ENCODE measurements at places on chromosomes 2 and 18. TPM values are rescaled to one million over a fixed set of nuclear protein-coding genes. Genes with fewer than 3 reads are reported as not detected.

DNA sequence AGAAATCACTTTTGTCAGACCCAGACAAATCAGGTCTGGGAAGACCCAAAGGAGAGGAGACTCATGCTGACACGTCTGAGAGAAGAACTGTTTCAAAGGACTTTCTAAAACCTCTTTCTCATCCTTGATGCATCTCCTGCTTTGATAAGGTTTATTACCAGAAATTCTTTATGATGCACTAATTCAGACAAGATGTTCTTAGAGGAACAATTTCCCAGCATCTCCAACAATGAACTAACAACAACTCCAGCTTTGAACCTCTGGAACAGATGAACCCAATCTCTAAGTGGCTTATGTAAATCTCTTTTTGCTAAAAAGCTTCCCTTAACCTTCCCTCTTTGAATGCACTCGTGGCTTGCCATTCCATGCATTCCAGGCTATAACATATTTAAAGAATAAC is 15.9 kb upstream of the SERPINB11 start:
- H3K4me1 ChIP-seq: peaks cover 9% of the 10 kb centered on the region
- no peak overlapping the region for H3K4me3 ChIP-seq
- no peak for DNase-seq
- peaks cover 9% of the 10 kb centered on the region for H3K27me3 ChIP-seq
- no peaks in the 10 kb centered on the region for H3K36me3 ChIP-seq

DNA sequence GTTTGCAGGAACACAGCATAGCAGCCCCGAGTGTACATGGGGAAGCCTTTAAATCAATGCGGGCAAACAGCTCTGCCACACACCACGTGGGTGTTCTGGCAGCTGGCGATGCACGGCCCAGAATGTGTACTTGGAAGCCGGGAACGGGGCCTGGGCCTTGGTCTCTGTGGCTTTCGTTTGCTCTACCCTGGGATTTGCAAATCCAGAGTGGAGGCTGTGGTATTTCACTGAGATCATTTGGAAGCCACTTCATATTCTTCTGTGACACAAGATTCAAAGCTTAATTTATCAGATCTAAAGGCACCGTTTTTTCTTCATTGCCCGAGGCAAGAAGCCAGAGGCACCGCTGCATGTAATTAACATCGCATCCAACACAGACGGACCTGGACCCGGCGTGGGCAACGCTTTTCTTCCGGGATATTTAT is 246.3 kb upstream of the MYT1L start:
- no peak overlapping the region for H3K4me3 ChIP-seq
- H3K27ac ChIP-seq: no peak overlapping the region
- H3K4me1 ChIP-seq: no peaks in the 10 kb centered on the region

GRCh38 chr18:48335829-48336228 is 73.4 kb downstream of the ZBTB7C start:
- H3K27ac ChIP-seq: no peak overlapping the region
- H3K4me3 ChIP-seq: no peak overlapping the region
- peaks cover 29% of the 10 kb centered on the region for H3K27me3 ChIP-seq
- H3K4me1 ChIP-seq: no peaks in the 10 kb centered on the region
- no peak for DNase-seq

- peaks cover 21% of the 10 kb centered on the region for H3K36me3 ChIP-seq
- no peak overlapping the region for H3K4me3 ChIP-seq
- no peaks in the 10 kb centered on the region for H3K27me3 ChIP-seq
- DNase-seq: no peak
These were observed 26.3 kb downstream of the ACSL3 start for GRCh38 chr2:222887124-222887523.

GRCh38 chr2:127596311-127597045 is 49.5 kb upstream of the GPR17 start:
- H3K27ac ChIP-seq: no peak overlapping the region
- H3K27me3 ChIP-seq: no peaks in the 10 kb centered on the region
- H3K36me3 ChIP-seq: no peaks in the 10 kb centered on the region
- peaks cover 21% of the 10 kb centered on the region for H3K4me1 ChIP-seq
- no peak overlapping the region for H3K4me3 ChIP-seq

- H3K27ac ChIP-seq: no peak overlapping the region
- no peak for DNase-seq
- no peaks in the 10 kb centered on the region for H3K4me1 ChIP-seq
- H3K27me3 ChIP-seq: peaks cover 23% of the 10 kb centered on the region
- H3K4me3 ChIP-seq: no peak overlapping the region
These were observed 33.2 kb upstream of the REEP1 start for GRCh38 chr2:86370579-86370978.

Gene STON1
- 38.0 TPM for total RNA-seq

Gene CD8B2
- total RNA-seq: not detected

Gene REG3G
- total RNA-seq: not detected

Gene EFEMP1
- total RNA-seq: 7.4 TPM

DNA sequence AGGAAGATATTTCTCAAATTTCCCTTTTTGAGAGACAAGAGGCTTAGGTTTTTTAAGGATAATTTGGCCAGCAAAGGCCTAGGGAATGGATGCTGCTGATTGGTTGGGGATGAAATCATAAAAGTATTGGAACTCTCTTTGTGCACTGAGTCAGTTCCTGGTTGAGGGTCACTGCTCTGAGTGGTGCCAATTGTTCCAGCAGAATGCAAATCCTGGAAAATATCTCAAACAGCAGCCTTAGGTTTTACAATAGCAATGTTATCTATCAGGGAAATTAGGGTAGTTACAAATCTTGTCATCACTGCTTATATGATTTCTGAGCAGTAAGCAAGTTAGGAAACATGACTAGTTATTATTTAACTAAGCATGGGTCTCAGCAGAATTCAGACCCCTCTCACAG is 96.2 kb downstream of the RAD51AP2 start:
- no peaks in the 10 kb centered on the region for H3K4me1 ChIP-seq
- no peaks in the 10 kb centered on the region for H3K36me3 ChIP-seq
- no peak overlapping the region for H3K4me3 ChIP-seq
- H3K27ac ChIP-seq: no peak overlapping the region
- no peak for DNase-seq

Gene FNDC4
- total RNA-seq: 9.6 TPM

Gene LAPTM4A
- total RNA-seq: 578 TPM

GRCh38 chr18:42157420-42157819 is 202.4 kb downstream of the PIK3C3 start:
- DNase-seq: no peak
- H3K27me3 ChIP-seq: no peaks in the 10 kb centered on the region
- no peak overlapping the region for H3K27ac ChIP-seq
- no peaks in the 10 kb centered on the region for H3K4me1 ChIP-seq

- no peaks in the 10 kb centered on the region for H3K36me3 ChIP-seq
- H3K27me3 ChIP-seq: no peaks in the 10 kb centered on the region
- no peak overlapping the region for H3K4me3 ChIP-seq
- no peak overlapping the region for H3K27ac ChIP-seq
- DNase-seq: no peak
These were observed 336.0 kb upstream of the TNP1 start for GRCh38 chr2:217195658-217196446.

DNA sequence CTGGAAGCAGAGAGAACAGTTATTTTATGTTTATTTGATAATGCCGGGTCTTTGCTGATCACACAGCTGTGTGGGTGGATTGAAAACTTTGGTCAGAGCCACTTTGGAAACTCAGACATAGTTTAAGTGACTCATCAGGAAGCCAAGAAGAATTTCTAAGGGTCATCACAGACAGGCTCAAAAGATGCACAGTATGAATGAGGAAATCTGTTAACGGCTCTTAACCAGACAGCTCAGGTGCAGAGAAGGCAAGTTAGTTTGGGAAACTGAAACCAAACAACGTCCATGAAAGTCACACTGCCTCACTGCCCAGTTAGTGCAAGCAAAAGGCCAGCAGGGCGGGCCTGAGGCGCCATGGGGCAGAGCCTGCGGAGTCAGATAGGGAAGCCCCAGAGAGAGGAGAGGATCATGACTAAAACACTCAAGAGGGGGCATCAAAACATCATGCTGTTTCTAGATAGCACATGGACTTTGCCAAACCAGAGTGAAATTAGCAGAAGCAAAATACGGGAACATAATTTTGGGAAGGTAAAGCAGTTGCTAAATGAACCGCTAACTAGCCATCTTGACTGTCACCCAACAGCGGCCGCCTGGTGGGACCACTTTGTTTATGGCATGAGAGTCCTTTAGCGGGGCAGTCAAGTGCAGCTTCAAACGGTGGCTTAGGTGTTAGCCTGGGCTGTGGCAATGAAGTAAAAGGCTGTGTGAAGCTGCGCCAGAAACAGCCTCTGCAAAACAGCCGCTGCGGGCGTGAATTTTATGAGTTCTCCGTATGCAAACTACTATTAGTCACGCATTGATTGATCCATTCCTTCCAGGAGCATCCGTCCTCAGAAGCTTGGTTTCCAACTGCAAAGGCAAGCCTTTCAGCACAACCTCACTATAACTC is 101.2 kb downstream of the KCTD18 start:
- peaks cover 18% of the 10 kb centered on the region for H3K36me3 ChIP-seq
- H3K27ac ChIP-seq: peak overlapping the region; percentile 80
- H3K27me3 ChIP-seq: no peaks in the 10 kb centered on the region
- H3K4me1 ChIP-seq: peaks cover 57% of the 10 kb centered on the region
- no peak for DNase-seq

GRCh38 chr2:212607080-212607479 is 68.5 kb upstream of the ERBB4 start:
- H3K27ac ChIP-seq: no peak overlapping the region
- H3K27me3 ChIP-seq: peaks cover 17% of the 10 kb centered on the region
- no peak overlapping the region for H3K4me3 ChIP-seq
- DNase-seq: no peak
- no peaks in the 10 kb centered on the region for H3K36me3 ChIP-seq

Gene STK25
- total RNA-seq: 197 TPM

Gene MAL
- total RNA-seq: not detected

Gene MYO7B
- total RNA-seq: not detected

Gene RAPGEF4
- total RNA-seq: 0.91 TPM

DNA sequence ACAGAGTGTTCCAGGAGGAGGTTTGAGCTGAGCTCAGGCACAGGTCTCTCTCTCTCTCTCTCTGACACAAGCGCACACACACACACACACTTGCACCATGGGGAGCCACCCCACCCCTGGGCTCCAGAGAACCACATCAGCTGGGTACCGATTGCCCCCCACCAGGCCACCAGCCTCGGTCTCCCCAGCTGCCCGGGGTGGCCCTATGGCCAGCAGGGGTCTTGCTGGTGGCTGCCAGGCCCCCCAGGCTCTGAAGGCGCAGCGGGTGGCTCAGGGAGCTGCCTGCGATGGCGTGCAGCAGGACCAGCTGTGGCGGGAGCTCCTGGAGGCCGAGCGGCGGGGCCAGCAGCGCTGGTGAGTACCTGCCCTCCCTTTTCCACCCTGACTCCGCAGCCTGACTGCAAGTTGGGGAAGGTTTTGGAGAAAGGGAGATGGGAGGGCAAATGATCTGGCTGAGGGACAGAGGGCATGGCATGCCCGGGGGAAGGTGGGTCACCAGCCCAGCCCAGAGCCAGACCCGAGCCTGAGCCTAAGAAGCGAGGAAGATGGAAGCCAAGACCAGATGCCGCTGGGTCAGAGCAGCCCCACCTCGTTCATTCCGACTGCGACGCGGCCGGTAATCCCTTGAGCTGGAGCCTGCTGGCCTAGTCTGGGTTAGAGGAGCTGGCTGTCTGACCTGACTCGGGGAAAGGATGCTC is 21.9 kb upstream of the SLC66A3 start:
- H3K4me1 ChIP-seq: peaks cover 14% of the 10 kb centered on the region
- DNase-seq: no peak
- peaks cover 4% of the 10 kb centered on the region for H3K27me3 ChIP-seq
- H3K4me3 ChIP-seq: peak overlapping the region; percentile 83

- no peaks in the 10 kb centered on the region for H3K36me3 ChIP-seq
- no peak for DNase-seq
- no peaks in the 10 kb centered on the region for H3K4me1 ChIP-seq
- H3K4me3 ChIP-seq: no peak overlapping the region
These were observed 13.4 kb downstream of the CAPN14 start for GRCh38 chr2:31203916-31204315.

Gene G6PC2
- total RNA-seq: not detected

GRCh38 chr2:195489101-195489500 is 167.9 kb upstream of the SLC39A10 start:
- no peaks in the 10 kb centered on the region for H3K27me3 ChIP-seq
- no peak overlapping the region for H3K4me3 ChIP-seq
- H3K36me3 ChIP-seq: no peaks in the 10 kb centered on the region
- H3K4me1 ChIP-seq: peaks cover 16% of the 10 kb centered on the region

DNA sequence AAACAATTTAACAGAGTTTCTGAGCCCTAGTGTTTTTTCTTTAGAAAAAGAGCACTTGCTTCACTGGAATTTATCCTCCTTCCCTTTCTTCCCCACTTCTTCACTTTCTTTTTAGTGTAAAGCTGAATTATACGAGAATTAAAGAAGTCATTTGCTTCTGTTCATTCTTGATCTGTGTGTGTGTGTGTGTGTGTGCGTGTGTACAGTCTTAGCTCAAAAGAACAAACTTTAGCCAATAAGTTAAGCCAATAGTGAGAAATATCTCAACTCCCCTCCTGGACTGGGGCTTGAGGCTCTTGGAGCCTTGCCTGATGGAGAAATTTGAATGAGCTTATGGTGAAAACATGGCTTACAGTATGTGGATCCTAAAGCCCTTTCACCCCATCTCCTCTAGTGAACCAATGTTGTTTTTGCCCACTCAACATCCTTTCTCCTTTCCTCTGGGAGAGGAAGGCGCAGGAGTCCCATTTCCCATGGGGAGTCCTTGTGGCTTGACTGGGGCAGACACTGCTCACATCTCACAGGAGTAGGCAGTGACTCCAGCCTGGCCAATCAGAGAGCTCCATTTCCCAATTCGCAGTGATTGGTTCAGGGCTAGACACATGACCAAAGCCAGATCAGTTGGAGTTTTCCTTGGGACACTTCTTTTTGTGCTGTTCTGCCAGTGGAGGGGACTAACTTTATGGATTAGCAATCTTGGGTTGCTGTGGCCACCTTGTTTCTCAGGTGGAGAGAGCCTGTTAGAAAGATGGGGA is 16.3 kb upstream of the MYO3B start:
- no peaks in the 10 kb centered on the region for H3K36me3 ChIP-seq
- H3K27ac ChIP-seq: no peak overlapping the region
- H3K27me3 ChIP-seq: no peaks in the 10 kb centered on the region

Gene CRYGD
- total RNA-seq: not detected
